ENCODE measurements at places on chromosomes 4 and X.
A peak's percentile ranks its signal among the peaks of the same experiment; 100 is the strongest.

- no peak for DNase-seq
Measured at GRCh38 chr4:94880956-94881355, 123.2 kb downstream of the BMPR1B start.

GRCh38 chrX:53077207-53078197 is 4.7 kb upstream of the TSPYL2 start:
- no peak for DNase-seq

DNA sequence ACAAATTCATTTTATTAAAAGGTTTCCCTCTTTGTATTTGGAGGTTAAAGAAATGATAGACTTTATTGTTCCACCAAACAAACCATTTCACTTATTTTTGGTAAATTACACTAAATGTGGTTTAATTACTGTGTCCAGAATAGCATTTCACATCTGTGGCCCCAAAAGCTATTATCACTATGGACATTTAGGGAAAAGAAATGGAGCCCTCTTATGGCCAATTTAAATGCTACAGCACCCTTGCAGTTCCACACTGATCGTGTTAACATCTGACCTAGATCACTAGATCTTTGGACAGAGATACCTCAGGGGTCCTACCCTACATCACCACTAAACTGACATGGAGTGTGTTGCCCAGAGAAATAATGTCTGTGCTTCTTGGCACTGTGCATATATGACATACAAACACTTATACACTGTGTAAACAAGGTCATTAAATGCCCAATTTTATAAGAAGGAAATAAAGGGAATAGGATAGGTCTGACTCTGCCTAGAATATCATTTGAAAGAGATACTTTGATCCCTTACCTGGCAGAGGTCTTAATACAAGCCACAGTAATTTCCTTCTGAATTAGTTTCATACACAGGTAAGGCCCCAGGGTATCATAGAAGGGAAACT is 163.9 kb downstream of the KDR start:
- DNase-seq = peak; percentile 44

DNA sequence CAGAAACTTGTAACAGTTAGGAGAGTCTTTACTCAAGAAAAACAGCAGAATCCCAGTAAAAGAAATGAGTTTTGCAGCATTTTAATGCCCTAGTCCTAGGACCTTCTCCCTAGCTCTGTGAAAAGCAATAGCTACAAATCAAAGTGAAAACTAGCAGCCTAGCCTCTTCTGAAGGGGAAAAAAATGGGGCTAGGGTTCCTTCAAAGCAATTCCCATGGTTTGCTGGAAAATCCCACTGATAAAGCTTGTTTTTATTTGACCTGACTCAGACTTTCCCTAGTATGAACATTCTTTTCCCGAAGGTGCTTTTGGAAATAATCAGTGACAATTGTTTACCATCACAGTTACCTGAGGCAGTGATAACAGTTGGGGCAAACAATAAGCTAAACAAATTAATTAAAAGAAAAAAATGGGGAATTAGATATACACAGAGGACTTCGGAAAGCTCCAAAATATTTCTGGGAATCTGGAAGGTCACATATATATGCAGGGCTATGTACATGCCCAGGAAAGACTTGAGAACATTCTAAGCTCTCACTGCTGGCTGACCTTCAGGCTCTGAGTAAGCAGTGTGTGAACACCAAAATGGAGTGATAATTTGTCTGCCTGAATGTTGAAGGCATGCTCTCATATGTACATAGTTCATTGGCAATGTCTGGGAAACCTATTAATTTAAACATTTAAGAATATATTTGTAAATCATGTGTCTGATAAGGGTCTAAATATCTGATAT is 285.9 kb downstream of the KCTD8 start:
- DNase-seq = no peak

- no peak for DNase-seq
Measured at GRCh38 chr4:106695501-106696262, 327.1 kb upstream of the GIMD1 start.

- no peak for DNase-seq
Measured at GRCh38 chrX:71579136-71579989, 1.1 kb downstream of the GCNA start.

DNA sequence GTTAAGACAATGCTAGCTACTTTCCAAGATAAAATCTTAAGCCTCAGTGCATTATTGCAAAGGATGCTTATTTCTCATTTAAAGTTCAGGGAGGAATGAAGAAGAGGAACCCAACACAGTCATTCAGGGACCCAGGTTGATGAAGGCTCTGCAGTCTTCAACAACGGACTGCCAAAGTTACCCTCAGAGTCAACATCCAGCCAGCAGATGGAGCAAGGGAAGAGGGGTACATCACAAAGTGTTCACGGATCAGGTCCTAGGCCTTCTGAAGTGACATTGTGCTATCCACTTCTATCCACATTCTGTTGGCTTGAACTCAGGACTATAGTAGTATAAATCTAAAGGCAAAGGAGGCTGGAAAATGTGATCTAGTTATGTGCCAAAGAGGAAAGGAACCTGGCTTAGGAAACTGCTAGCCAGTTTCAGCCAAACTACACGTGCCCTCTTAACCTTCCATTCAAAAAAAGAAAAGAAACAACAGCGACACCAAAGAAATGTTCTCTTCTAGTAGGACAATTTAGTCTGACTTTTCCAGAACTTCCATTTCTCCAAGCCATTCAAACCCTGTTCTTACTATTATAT is 28.8 kb downstream of the NKX6-1 start:
- DNase-seq = no peak

- DNase-seq = no peak
Measured at GRCh38 chrX:112254896-112255295, 172.3 kb upstream of the TRPC5 start.

GRCh38 chr4:630656-631055 is 5.3 kb downstream of the PDE6B start:
- DNase-seq = no peak

DNA sequence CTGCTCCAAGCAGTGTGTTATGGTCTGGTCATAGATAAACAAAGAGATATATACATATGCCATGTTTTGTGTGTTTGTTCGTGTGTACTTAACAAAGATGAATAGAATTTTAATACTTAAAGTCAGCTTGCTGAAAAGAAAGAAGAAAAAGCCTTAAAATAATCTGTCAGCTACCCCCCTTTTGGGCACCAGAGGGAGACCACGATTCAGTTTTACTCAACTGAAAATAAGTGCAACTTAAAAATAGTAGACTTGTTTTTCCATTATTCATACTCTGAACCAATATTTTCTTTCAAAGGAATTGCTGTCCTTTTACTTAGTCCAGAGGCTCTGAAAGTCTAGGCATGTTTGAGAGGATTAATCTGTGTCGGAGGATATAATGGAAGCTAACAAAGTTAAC is 181.7 kb upstream of the AGTR2 start:
- DNase-seq = no peak

- no peak for DNase-seq
Measured at GRCh38 chr4:23135792-23136645, 443.3 kb downstream of the GBA3 start.

DNA sequence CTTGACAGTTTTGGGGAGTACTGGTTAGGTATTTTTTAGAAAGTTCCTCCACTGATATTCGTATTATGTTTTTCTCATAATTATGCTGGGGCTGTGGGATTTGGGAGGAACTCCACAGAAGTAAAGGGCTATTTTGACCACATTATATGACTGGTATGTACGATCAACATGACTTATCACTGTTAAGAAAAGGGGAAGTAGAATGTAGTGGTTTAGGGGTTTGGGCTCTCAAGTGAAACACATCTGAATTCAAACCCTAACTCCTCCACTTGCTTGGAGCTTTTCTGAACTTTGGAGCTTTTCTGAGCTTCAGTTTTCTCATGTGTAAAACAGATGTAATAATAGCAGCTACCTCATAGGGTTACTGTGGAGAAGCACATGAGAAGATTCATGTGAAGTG is 96.4 kb upstream of the C1GALT1C1 start:
- DNase-seq = no peak

DNA sequence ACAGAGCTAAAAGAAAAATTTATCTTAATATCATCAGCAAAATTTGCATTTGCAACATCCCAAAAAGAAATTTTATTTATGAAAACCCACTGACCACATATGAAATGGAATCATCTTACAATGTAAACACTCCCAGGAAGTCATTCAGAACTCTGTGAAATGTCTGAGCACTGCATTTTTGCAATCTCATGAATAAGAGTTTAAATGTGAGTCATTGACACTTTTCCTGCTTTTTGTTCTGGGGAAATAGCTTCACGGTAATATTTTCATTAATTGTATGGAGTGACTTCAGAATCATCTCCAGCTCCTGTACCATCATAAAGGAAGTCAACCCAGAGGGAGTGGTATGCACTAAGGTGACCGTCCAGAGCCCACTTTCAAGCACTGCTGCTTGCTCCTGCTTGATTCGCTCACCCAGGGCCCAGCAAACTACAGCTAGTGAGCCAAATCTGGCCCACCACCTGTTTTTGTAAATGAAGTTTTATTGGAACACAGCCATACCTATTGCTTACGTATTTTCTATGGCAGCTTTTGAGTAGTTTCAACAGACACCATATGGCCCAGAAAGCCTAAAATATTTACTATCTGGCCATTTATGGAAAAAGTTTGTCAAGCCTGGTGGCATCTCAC is 17.2 kb downstream of the EDNRA start:
- DNase-seq = no peak

DNA sequence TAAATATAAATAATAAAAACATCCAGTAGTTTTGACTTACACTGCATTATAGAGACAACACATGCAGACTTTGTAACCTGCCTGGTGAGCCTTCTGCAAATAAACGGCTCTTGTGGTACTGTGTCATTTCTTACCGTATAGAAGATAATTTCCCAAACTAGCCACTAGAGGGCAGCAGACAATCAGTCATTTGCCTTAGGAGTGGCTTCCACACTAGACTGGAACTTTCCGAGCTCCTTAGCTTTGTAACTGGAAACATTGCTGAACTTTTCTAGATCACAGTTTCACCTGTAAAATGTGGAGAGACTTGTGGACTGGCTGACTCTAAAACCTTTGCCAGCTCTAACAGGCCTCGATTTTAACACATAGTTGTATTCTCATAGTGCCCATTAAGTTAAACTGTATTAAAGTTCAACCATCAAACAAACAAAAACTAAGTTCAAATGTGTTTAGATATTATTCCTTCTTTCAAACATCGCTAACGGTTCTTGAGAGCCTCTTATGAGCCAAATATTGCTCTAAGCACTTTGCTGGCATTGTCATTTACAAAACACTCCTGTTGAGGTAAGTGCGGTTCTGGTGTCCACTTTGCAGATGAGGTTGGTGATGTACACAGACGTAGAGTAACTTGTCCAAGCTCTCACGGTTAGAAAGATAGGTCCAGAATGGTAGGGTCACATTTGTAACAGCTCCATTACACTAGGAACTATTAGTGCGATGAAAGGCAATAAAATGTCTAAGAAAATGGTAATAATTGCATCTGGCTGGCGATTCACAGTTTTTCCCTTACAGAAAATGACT is 345.5 kb downstream of the ANK2 start:
- DNase-seq = peak; percentile 16

- DNase-seq = no peak
Measured at GRCh38 chr4:108744307-108744706, 18.5 kb downstream of the ETNPPL start.

GRCh38 chr4:14177987-14178386 is 550.5 kb upstream of the BOD1L1 start:
- DNase-seq = no peak

DNA sequence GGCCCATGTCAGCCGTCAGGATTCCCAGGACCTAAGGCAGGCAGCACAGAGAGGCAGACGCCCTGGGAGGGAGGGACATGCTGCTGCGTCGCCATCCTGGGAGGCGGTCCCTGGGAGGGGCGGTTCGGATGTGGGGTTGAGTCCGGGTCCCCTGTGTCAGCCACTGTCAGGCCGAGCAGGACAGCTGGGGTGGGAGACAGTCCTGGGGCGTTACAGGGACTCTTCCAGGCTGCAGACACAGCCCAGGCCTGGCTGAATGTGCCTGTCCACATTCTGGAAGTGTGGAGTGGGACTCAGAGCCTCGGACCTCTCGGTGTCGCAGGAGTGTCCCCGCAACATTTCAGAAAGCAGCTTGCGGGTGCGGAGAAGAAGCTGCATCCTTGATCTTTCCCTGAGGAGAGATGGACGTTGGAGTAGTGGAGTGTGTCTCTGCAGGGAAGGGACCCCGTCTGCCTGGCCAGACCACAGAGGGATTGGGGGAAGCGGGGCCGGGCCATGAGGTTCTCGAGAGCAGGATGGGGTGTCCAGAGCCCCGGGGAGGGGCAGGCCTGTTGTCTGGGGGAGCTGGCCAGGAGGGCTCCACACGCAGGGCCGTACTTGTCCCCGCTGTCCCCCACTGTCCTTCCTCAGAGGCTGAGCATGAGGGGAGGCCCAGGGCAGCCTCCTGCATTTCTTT is 6.1 kb downstream of the AKAP17A start:
- no peak for DNase-seq

- DNase-seq = no peak
Measured at GRCh38 chrX:95949588-95949987, 735.1 kb upstream of the DIAPH2 start.

- peak; percentile 17 for DNase-seq
Measured at GRCh38 chr4:38034986-38035882, 75.0 kb downstream of the PTTG2 start.

GRCh38 chr4:111449657-111450056 is 695.6 kb upstream of the FAM241A start:
- no peak for DNase-seq

- peak; percentile 9 for DNase-seq
Measured at GRCh38 chr4:8403173-8403753, 37.3 kb downstream of the ACOX3 start.

DNA sequence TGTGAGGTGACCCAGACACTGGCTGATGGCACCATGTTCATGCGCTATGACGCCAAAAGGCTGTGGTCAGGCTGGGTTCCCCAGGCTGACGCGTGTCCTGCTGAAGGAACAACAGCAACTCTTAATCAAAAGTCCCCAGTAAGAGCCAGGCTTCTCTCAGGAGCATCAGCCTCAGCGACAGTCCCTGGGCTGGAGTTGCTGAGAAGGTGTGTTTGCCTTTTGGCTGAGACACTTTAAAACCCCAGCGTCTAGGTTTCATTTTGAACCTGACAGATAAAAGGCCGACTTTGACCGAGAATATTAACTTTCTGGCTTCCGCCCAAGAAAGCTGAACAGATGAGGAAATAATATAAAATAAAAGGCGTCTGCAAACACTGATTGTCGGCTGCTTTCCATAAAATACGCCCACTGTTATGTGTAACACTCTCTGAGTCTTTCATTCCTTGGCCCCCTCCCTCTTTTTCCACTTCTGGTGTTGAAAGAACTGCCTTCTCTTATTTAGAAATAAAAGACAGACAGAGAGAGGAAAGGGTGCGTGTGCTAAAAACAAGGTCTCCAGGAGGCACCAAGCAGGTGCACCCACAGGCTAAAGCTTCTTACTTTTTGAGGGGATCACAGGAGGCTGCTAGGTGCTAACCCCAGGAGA is 373.6 kb downstream of the MID1IP1 start:
- no peak for DNase-seq

DNA sequence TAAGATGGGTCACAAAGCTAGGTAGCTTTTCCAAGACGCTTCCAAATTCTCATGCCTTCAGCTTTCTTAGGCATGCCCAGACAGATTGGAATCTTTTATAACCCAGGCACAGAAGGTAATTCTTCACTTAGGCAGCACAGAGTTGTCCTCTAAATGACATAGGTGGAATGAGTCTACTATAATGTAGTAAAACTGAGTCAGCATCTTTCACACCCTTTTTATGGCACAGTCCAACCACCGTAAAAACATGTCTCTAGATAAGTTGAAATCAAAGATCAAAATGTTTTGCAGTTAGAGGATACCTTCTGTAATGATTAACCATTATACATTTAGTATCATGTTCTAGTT is 128.4 kb upstream of the FAT1 start:
- DNase-seq = no peak
